Activated naive CD8-positive, alpha-beta T cell treated with anti-CD3 and anti-CD28 coated beads for 36 hours (primary cell): ENCODE measurements at places on chromosomes 7 and 10.

- no peak for DNase-seq
These were observed 141.0 kb downstream of the SH3PXD2A start for GRCh38 chr10:103714232-103714891.

DNA sequence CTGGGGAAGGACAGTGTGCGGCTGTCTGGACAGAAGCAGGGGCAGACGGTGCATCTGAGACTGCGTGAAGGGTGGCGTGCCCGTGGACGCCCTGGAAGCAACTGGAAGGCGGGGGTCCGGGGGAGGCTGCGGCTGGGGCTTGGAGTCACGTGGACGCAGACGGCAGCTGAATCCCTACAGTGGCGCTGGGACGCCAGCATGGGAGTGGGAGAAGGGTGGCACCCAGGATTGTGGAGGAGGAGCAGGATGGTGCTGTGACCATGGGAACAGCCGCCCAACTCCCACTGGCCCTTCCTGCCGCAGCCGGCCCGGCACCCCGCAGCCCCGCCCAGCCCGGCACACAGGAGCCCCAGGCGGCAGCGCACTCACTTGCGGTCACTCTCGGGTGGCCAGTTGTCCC is 9.7 kb downstream of the INTS1 start:
- DNase-seq, result no peak

DNA sequence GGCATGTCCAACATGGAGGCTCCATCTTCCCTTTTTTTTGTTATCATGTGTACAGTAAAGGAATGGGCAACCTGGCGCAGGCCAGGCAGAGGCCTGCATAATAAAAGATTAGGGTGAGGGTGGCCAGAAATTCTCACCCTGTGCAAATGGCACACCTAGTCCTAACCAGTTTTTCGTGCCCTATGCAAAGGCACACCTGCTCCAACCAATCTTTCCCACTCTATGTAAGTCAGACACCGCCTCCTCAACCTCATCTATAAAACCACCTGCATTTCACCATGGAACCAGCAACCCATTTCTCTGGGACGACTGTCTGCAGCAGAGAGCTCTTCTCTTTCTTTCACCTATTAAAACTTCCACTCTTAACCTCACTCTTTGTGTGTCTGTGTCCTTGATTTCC is 16.1 kb downstream of the TBATA start:
- no peak for DNase-seq

GRCh38 chr7:139648941-139649425 is 125.5 kb downstream of the CLEC2L start:
- DNase-seq, result no peak

- no peak for DNase-seq
These were observed 54.6 kb downstream of the TFAM start for GRCh38 chr10:58439632-58440364.

DNA sequence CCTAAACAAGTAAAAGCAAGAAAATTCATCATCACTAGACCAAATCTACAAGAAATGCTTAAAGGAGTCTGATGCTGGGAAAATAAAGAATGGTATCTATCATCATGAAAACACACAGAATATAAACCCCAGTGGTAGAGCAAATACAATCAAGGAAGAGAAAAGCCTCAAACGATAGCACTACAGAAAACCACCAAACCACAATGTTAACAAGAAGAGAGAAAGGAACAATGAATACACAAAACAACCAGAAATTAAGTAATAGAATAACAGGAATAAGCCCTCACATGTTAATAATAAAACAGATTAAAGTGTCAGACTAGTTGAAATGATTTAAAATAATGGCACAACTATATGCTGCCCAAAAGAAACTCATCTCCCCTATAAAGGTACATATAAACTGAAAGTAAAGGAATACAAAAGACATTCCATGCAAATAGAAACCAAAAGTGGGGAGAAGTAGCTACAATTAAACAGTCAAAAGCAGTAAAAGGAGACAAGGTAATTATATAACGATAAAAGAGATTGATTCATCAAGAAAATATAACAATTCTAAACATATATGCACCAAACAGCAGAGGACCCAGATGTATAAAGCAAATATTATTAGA is 77.3 kb downstream of the JMJD1C start:
- no peak for DNase-seq

- DNase-seq, result no peak
These were observed 199.2 kb upstream of the MAGI2 start for GRCh38 chr7:79652619-79653018.

DNA sequence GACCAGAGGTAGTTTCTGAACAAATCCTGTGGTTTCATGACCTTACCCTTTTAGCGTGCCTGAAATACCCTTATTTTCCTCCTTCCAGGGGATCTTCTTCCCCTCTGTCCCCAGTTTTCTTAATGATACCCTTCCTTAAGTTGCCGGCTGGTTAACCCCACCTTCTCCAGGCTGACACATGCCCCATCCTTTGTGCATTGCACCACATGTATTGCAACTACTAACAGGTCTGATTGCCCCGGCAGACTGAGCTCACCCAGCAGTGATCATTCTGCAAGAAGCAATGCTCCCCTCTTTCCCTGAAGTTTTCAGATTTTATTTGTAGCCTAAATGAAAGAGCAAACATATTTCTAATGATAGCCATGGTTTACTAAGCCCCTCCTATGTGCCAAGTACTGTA is 108.2 kb downstream of the HIP1 start:
- DNase-seq, result no peak

GRCh38 chr10:106183041-106183440 is 981.5 kb downstream of the SORCS1 start:
- DNase-seq, result no peak

DNA sequence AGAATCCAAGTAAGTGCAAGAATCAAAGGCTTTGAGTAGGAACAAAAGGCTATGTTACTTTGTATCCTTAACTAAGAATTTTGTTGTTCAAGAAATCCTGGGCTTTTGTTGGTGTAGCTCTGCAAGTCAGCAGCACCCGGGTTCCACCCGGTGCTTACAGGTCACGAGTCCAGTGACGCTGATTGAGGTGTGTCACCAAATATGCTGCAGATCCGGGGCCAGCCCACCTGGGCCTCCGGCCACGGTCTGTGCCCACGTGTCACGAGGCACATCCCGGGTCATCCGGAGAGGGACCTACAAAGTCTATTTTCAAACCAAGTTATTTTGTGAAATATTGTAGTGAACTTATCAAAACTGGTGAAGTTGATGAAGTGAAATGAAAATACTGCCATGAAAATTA is 103.1 kb downstream of the MGMT start:
- DNase-seq, result no peak

- no peak for DNase-seq
These were observed 255.8 kb downstream of the ABCA13 start for GRCh38 chr7:48426966-48427555.
